T-helper 2 cell treated with Interferon-gamma antibody and Interleukin-4, amounts not matched to agents 5 μg/mL and 100 μg/mL, for 36 hours (primary cell): ENCODE measurements at places on chromosomes 12 and 14.

- DNase-seq: peak; percentile 35
Observed at GRCh38 chr12:103930787-103931735, 851 bp downstream of the HSP90B1 start.

DNA sequence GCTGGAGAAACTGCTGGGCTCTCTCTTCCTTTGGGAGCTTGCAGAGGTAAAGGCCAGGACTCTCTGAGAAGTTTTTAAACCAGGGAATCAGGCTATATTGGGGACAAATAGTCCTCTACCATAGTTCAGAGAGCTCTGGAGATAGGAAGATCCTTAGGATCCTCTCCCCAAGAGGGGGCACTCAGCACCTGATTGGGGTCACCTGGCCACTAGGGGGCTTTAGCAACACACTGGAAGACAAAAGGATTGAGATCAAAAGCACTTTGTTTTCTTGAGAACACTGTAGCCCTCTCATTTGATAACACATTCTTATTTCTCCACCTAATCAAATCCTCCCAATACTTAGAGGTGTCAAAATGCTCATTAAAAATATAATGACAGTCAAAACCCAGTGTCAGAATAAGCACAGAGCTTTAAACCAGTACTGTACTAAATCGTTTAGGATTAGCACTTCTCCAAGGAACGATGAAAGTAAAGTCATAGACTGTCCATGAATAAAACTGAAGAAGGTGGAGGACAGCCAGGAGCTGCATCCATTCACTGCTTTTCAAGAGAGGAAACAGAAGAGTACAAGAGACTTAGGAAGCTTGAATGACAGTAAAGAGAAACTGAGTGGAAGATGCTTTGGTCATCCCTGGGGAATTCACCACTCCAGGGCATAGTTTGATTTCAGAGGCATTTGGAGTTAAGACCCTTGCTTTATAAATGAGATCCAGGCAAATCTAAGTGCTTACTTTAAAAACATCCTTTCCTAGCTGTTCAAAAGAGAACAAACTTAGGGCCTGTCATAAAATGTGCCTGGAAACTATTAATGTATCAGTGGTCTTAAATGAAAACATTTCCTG is 26.5 kb downstream of the BMP4 start:
- no peak for DNase-seq

DNA sequence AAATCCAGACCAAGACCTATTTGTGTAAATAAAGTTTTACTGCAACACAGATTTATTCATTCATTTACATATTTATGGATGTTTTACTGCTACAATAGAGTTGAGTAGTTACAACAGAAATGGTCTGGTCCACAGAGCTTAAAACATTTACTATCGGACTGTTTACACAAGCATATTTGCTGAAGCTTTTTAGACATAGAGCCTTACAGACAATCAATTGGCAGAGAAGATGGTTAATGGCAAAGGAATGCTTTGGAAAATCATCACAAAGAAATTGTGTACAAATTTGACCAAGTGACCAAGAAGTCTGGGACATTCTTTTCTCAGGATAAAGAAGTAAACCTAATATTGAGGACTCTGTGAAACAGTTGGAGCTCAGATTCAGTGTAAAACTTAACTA is 504.3 kb downstream of the SLC16A7 start:
- DNase-seq: no peak

DNA sequence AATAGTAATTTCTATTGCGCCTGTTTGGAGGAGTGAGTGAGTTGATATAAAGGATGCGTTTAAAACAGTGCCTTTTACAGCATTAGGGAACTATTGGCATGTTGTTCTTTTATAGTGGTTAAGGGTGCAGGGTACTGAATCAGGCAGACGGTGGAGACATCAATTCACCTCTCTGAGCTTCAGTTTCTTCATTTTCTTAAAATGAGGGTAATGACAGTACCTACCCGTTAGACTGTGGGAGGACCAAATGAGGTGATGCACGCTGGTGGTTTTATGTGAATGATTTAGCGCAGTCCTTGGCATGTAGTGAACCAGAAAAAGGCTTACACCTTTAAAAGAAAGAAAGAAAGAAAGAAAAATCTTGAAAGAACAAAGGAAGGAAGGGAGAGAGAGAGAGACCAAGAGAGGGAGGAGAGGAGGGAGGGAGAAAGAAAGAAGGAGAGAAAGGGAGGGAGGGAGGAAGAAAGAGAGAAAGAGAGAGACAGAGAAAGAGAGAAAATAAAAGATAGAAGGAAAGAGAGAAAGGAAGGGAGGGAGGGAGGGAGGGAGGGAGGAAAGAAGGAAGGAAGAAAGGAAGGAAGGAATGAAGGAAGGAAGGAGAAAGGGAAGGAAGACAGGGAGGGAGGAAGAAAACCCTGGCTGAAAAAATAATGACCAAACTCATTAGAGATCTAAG is 22.2 kb upstream of the CCND2 start:
- DNase-seq: no peak

- no peak for DNase-seq
Observed at GRCh38 chr14:25001601-25002000, 48.3 kb downstream of the STXBP6 start.

GRCh38 chr12:124685689-124686369 is 118.4 kb upstream of the NCOR2 start:
- DNase-seq: no peak

- no peak for DNase-seq
Observed at GRCh38 chr12:693934-694533, 30.8 kb upstream of the NINJ2 start.

GRCh38 chr14:90521084-90521929 is 124.5 kb downstream of the CALM1 start:
- DNase-seq: no peak

GRCh38 chr12:46504494-46504893 is 131.9 kb upstream of the SLC38A2 start:
- no peak for DNase-seq

GRCh38 chr12:67645126-67645525 is 3.4 kb upstream of the DYRK2 start:
- no peak for DNase-seq

DNA sequence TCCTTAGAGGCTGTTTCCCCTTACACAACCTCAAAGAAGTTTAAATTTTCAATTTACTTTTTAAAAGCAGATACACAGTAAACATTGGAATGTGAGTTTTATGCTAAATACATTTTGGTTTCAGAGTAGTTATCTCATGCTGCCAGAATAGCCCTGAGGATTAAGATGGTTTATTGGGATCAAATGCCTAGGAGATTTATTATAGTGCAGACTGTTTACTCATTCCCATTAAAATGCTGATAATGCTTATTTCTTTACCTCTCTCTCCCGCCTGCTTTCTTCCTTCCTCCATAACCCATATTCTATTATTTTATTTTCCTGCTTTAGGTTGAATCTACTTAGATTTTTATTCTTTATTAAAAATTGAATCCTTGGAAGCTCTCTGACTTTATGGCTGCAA is 340.2 kb downstream of the DIO2 start:
- DNase-seq: no peak

DNA sequence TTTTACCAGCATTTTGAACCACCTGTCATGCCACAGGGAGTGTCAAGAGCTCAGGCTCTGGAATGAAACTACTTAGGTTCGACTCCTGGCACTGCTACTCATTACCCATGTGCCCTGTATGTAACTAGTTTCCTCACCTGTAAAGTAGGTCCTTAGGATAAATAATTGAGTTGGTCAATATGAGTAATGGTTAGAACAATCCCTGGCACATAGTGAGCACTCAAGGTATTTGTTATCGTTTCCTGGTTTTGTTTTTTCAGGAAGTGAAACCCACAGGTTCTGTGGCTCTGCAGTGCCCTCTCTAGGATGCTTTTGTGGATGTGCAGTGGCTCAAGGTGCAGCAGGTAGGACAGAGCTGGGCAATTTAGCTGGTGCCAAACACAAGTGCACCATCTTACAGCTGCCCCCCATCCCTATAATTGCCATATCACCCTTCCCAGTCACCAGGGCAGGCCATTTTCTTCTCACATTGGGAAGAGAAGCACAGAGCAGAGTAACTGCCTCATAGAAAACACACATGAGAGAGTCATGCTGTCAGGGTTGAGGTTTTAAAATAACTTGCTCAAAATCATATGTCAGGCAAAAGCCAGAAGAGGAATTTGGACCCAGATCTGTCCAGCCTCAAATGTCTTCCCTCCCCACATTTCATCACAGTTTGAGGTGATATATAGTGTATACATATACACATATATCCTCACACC is 297.5 kb downstream of the RPAP3 start:
- no peak for DNase-seq

- no peak for DNase-seq
Observed at GRCh38 chr12:65926119-65926908, 102.0 kb downstream of the HMGA2 start.
